NCI-H526 treated with DMSO at 0.1 percent for 48 hours (cell line): ENCODE measurements at places on chromosomes 2 and 18.

DNA sequence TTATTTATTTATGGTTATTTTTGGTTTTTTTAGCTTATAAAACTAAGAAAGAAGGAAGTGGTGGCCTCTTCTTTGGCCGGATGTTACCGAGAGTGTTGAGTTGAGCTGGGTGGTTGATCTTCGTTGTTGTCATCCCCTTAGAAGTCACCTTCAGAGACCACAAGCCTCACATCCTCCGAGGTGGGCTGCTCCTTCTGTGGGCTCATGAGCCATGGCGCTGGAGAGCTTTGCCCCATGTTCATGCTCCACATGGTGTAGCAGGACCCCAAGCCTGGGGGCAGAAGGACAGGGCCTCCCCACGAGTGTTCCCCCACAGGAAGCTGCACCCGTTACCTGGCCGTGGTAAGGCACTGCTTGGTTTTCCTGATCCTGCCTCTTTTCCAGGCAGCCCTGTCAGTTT is 23.4 kb downstream of the SNTG2 start:
- no peak for DNase-seq

DNA sequence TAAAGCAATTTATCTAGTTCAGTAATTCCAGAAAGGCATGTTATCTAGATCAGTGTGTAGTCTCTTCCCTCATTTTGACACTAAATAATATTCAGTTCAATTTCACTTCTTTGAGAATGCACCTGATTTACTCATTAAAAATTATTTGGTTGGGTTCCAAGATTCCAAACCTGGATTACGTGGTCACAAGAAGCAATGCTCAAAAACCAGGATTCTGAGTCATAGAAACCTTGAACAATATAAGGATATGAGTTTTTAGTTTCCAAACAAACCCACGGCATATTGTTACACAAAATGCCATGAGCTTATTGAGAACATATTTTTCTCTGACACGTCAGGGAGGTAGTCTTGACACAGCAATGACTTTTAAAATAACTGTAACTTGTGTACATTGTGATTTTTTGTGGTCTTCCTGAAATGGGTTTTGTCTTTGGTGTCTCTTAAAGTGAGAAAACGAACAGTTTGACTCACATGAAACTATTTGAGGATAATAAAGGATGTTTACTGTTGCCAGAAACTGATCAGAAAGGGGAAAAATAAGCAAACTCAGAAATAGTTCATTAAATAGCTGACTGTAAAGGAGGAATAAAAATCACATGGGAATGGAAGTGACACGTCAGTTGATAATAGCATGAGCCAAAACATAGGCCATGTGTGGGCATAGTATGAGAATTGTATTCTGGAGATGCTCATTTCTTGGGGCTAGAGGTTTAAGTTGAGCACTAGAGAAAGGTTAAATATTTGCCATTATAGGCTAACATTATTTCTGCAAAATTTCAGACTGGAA is 617.7 kb upstream of the CDH2 start:
- DNase-seq, result no peak

DNA sequence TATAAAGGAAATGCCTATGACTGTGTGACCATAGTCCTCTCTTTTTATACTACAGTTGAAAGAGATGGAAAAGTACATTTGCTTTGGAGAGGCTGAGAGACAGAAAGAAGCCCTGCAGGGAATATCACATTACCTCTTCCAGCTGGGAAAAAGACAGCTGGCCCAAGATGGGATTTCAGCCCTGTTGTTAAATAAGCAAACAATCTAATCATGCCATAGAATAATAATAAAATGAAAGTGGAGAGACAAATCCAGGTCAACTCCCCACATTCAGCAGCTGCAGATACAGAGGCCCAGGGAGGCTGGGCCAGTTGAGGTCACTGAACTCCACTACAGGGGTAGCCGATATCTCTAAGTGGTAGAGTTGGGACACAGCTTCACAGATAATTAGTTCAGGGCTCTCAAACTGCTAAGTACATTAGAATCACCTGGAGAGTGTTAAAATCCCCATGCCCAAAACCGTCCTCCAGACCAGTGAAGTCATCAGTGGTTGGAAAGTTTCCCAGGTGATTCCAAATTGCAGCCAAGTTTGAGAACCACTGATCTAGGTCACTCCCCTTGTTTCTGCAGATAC is 81.9 kb downstream of the MOGAT1 start:
- DNase-seq, result peak; percentile 30

DNA sequence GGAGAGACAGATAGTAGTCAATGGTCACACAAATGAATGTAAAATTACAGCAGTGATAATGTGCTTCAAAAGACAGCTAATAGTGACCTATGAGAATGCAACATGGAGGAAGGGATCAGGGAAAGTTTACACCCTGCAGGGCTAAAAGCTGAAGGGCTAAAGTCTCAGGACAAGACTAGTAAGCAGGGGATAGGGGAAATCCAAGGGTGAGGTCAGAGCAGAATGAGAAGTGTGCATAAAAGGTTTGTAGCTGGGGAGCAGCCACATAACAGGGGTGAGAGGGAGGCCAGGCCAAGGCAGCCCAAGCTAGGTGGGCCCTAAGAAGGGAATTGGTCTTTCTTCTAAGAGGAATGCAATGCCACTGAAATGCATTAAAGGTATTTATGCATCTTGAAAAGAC is 746.3 kb downstream of the SATB2 start:
- DNase-seq, result no peak

DNA sequence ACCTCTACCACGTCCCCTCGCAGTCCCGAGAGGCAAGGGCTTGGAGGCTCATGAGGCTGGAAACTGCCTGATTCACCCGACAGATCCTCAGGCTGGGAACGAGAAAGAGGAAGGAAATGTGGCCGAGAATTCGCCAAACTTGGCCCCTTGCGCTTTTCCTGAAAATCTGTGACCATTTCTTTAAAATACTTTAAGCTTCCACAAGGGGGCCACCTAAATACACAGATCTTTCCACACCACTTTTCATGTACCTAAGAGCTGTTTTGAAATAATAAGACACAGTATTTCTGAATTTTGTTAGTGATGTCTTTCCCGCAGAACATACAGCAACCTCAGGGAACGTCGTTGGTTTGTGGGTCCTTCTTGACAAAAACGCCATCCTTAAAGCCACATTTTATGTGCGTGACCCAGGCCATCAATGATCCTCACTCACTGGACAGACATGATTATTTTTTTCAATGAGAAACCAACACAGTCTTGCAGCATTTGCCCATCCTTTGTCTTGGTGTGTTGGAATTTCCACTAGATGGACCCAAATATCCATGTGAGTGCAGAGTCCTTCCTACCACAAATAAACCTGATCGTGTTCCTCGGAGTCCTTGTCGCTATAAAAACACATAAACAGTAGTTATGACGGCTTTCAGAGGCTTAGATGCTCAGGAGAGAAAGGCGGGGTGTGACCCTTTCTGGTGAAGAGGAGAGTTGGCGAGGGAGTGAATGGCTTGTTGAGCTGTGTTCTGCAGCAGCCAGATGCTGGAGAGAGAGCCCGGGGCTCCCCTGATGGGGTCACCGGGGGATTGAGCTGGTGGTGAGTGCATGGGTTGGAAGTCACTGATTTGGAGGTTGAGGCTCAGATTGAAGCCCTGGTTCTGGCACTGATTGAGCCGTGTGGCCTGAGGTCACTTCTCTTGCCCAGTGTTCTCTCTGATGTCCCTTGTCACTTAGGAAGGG is 25.0 kb downstream of the DCDC2C start:
- peak; percentile 14 for DNase-seq

DNA sequence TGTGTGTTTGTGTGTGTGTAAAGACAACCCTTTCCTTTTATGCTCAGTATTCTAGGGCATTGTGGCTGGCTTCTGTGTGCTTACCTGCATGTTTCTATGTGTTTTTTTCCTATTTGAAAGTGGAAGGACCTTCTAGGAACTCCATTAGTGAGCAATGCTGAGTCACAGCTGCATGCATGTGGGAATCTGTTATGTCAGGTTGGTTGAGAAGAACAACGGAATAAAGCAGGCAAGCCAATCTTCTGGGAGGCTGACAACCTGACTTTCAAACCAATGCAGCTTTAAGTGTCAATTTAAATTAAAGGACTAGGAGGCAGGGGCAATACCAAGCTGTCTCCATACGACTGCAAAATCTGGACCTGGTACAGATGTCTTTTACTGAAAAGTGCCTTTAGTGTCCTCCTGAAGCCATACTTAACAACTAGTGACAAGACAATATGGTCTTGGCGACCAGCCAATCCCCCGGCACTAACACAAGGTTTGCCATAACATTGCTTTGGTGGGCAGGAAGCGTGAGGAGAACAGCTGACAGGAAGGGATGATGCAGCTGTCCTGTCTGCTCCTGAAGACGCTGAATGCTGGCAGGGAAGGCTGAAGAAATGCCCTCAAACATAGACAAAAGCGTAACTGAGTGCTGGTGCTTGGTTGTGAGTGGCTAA is 514.7 kb upstream of the CDH7 start:
- DNase-seq, result no peak

GRCh38 chr2:189097934-189098333 is 81.6 kb downstream of the COL5A2 start:
- no peak for DNase-seq

GRCh38 chr2:236036045-236036444 is 132.1 kb downstream of the GBX2 start:
- no peak for DNase-seq

GRCh38 chr2:219082332-219082958 is 21.7 kb upstream of the IHH start:
- no peak for DNase-seq

GRCh38 chr2:144111437-144111836 is 408.5 kb downstream of the ZEB2 start:
- no peak for DNase-seq

GRCh38 chr2:237535385-237536082 is 30.8 kb upstream of the PRLH start:
- no peak for DNase-seq

- no peak for DNase-seq
These were observed 28.8 kb downstream of the TANC1 start for GRCh38 chr2:158997037-158997790.

- no peak for DNase-seq
These were observed 66.7 kb downstream of the COPS8 start for GRCh38 chr2:237152361-237152760.

DNA sequence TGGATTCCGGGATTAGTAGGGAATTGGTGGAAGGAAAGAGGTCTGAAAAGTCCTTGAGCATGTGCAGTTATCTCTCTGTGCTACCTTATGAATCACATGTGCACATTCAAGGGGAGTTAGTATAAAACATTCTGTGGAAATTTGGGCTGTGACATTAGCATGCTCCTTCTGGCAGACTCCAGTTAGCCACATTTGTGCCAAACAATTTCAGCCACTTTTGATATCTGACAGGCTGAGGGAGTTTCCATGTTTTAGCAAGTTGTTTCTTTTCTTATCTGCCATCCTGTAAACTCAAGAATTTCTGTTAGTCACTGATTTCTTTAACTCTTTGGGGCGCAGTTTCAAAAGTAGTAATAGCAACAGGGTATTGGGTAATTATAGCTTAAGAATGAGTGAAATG is 28.3 kb upstream of the GYPC start:
- no peak for DNase-seq

DNA sequence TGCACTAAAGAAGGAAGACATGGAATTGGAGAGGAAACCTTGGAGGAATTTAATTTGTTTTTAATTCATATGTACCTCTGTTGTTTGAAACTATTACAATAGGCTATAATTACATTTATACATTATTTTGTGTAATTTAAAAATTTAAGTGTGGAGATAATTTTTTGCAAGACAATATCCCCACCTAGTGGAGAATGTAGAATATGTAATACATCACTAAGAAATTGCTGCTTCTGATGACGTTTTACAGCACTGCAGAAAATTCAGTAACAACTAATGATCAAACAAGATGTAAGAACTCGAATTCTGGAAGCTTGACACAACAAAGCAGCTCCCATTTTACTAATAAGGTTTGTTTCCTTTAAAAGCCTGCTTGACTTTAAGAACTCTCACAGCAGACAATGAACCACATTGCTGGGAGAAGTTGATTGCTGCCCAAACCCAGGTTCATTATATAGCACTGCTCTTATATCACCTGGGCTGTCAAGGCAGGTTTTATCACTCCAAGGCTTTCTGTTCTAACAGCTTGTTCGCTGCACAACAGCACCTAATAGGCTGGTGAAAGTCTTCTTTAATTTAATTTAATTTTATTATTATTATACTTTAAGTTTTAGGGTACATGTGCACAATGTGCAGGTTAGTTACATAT is 53.4 kb downstream of the THADA start:
- DNase-seq, result peak; percentile 1

GRCh38 chr2:232698556-232699091 is 1.5 kb downstream of the GIGYF2 start:
- no peak for DNase-seq

GRCh38 chr2:224260372-224261020 is 141.4 kb downstream of the FAM124B start:
- DNase-seq, result no peak

DNA sequence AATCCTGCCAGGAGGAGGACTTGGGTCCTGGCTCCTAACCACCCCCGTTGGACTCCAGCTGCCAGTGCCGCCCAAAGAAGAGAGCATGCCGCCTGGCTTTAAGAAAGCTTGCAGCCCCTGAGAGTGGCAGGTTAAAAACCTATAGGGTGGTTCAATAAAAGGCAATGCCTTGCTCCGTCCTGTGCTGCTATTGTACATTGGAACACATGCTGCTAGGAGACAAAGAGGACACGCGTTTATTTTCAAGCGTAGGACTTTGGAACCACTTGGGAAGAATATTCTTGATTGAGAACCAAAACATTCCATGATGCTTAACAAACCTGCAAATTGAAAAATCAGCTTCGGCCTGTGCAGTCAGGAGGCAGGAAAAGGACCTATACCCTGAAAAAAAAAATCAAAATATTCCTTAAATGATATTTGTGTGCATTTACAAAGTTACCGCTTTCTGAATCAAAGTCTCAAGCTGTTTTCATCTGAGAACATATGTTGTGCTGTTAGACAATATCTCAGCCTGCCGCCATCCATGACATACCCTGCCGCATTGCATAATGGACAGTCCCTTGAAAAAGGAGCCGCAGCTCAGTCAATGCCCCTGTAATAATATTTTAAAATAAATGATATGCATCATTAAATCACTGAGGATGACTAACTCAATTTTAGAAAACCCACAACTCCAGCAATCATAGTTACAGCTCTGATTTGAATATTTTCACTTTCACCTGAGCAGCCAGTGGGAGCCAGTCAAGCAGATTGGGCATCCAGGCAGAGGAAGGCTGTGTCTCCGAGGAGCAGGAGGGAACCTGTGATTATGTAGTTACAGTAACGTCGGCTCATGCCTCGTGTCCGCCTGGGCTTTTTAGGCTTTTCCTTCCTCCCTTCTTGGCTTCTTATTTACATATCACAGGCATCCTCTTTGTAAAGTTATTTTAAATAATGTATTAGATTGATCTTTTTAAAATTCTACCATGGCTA is 805.6 kb upstream of the FANCL start:
- no peak for DNase-seq
